GM23338 (cell line): ENCODE measurements at places on chromosomes 13 and 19.

GRCh38 chr13:48412881-48413351 lies at the start of gene LPAR6:
LPAR6 (minus strand) TSS chr13:48413113; CDS start chr13:48412423, 690 bp downstream.
- DNase-seq = peak; percentile 35

DNA sequence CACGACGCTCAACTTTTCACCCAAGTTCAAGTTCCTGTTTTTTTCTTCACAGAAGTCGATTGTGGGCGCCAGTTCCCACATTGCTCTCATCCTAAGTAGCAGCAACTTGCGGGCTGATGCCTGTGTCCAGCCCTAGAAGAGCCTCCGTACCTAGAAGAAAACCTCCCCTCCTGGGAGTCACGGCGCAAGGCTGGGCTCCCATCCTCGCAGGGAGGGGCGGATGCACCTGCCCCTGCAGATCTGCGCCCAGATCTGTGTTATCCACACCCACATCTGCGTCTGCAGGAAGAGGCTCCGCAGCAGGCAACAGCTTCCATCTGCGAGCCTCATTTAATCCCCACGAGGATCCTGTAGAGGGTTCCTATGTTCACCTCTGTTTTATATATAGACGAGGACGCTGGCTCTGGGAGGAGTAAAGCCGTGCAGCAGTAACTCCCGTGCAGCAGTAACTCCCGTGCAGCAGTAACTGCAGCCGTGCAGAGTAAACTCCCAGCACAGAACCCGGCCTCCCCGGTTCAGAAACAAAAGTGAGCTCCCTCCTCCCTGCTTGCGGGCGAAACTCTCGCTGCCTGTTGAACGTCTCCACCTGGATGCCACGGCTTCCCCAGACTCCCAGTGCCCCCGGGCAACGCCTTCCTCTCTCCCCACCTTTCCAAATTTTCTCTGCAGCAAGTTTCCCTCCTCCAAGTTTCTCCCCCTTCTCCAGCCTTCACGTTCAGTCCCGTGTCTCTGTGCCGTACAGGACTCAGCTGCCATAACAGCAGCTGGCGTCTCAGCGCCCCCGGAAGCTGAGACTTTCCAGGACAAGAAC lies 23.5 kb upstream of the LAIR1 start:
- peak; percentile 33 for DNase-seq

DNA sequence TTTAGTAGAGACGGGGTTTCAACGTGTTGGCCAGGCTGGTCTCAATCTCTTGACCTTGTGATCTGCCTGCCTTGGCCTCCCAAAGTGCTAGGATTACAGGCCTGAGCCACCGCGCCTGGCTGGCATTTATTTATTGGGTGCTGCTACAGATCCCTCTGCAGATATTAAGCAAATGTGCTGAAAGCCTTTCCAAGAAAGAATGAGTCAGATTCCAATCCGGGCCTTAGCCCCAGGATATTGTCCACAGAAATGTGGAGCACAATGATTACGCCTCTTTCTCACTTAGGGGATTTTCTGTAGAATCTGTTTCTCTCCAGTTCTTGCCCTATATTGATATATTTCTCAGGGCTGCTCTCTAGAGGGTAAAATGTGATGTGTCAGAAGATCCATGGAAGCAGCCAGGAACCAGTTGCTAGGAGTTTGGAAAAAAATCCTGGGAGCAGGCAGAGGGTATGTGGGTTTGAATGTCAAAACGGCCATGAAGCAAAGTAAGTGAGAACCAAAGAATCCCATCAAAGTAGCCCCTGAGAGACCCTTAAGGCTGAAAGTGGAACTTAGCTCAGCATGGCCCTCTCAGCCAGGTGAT lies 24.8 kb upstream of the IGFL4 start:
- DNase-seq = no peak

DNA sequence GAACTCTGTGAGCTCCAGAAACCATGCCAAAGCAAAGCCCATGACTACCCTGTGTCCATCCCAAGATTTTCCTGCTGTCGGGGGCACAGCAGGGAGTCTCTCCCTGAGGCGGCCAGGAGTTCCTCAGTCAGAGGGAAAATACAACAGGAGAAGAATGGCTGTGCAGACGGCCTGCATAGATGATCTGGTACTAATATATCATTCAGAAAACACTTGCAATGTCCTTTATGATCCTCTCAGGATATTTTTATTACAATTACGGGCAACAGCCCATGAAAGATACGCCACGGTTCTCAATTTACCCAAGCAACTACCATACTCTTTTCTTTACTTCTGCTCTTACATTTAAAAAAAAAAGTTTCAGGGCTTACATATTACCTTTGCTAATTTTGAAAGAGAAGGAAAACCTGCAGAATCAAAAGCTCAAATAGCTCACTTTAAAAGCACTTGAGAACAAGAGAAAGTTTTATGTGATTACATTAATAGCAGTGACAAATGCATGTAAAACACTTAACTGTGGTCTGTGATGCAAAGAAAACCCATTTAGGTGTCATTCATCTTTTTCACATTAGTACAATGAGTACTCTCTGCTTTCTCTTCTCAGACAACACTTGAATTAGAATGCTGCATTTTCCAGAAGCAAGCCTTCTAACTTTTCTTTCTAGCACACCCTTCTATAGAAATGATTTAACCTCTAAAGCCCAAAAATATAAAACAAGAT lies 460.8 kb downstream of the KLF5 start:
- DNase-seq = no peak

DNA sequence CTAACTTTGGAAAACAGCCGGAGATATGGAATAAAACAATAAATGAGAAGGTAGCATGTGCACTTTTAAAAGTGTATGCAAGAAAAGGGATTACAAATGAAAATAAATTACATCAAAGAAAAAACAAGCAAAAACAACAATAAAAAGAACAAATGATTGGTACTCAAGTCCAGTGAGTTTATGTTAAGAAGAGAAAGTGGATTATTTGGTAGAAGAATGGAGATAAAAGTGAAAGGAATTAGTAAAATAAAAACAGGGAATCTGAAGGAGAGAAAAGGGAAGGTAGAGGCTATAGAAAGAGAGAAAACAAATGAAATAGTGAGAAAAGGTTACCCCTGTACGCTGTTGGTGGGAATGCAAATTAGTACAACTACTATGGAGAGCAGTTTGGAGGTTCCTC lies 28.6 kb upstream of the KLF12 start:
- DNase-seq = no peak

DNA sequence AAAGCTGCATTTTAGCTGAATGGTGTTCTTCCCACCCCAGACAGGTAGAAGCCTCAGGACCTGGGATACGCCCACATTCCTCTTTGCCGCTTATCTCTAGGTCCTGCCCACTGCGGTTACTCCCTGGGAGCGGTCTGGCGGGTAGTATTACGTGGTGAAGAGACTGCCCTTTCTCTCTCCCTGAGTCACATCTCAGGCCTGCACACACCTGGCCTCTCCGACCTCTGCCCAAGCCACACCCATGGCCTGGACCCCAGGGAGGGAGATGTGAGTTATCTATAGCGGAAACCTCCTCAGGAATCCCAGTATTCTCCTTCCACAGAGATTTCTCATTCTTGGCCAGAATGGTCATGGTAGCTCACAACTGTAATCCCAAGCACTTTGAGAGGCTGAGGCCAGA lies 17.3 kb downstream of the RHPN2 start:
- DNase-seq = peak; percentile 81

DNA sequence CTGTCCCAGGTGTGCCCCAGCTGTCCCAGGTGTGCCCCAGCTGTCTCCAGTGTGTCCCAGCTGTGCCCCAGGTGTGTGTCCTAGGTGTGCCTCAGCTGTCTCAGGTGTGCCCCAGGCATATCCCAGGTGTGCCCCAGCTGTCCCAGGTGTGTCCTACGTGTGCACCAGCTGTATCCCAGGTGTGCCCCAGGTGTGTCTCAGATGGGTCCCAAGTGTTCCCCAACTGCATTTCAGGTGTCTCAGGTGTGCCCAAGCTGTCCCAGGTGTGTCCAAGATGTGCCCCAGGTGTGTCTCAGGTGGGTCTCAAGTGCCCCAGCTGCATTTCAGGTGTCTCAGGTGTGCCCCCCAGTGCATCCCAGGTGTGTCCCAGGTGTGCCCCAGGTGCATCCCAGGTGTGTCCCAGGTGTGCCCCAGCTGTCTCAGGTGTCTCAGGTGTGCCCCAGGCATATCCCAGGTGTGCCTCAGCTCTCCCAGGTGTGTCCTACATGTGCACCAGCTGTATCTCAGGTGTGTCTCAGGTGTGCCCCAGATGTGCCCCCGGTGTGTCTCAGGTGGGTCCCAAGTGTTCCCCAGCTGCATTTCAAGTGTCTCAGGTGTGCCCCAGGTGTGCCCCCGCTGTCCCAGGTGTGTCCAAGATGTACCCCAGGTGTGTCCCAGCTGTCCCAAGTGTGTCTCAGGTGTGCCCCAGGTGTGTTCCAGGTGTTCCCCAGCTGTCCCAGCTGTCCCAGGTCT lies 1.3 kb upstream of the GRK1 start:
- DNase-seq = no peak

DNA sequence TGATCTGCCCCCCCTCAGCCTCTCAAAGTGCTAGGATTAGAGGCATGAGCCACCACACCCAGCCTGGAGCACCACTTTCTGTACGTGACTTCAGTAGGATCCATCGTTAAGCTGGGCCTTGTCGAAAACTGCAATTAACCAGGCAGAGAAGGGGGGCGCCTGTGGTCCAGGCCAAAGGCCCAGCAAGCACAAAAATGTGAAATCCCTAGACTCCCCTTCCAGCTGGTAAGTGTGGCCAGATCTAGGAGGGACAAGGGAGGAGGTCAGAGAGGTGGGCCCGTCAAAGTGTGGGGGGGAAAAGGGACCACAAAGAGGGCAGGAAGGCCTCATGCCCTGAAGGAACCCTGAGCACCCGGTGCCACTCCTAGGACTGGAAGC lies 13.8 kb downstream of the DDX39A start:
- peak; percentile 63 for DNase-seq

DNA sequence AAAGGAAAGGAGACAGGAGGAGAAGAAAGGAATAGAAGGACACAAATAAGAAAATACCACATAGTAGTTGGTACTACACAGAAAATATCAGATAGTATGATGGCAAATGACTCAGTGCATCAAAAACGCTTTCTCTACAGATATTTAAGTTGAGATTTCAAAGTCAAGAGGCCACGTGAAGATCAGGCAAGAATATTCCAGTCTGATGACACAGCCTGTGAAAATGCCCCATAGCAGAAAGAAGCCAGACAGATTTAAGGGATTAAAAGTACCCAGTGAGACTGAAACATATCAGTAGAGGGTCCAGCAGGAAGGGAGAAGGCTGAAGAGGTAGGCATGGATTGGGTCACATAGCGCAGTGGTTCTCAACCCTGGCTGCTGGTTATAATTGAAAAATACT lies 113.7 kb downstream of the VWA8 start:
- DNase-seq = no peak

DNA sequence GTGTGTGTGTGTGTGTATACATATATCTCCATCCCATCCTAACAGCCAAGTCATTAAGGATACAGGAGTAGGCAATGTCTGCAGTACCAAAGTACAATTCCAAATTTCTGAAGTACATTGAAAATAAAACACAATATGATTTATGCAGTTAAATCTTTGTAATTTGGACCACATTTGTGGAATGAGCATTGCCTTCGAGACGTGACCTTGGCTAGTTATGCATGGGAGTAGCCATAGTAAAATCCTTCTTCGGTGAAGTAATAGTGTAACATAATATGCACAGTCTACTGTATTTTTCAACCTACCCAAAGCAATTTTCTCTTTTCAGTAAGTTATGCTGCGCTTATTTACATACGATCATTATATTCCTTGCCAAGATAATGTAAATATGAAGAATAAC lies 665.7 kb upstream of the GPC6 start:
- DNase-seq = no peak
